ENCODE measurements at places on chromosomes 13 and 19. TPM values are rescaled to one million over a fixed set of nuclear protein-coding genes. Genes with fewer than 3 reads are reported as not detected.

The ZNF625 gene
- 10.6 TPM for total RNA-seq

The EHD2 gene
- 66.0 TPM for total RNA-seq

The TINCR gene
- total RNA-seq: not detected

The BRSK1 gene
- total RNA-seq: 10.8 TPM

The SPRY2 gene
- total RNA-seq: 43.9 TPM

The FOSB gene
- 0.34 TPM for total RNA-seq

The C2CD4C gene
- total RNA-seq: 0.32 TPM

The TMEM145 gene
- total RNA-seq: 1.7 TPM

The GAPDHS gene
- not detected for total RNA-seq

The ZSCAN4 gene
- total RNA-seq: 0.11 TPM

The COQ8B gene
- 54.7 TPM for total RNA-seq

The ZNF430 gene
- 19.6 TPM for total RNA-seq

The ZNF880 gene
- total RNA-seq: 23.7 TPM

The FREM2 gene
- total RNA-seq: not detected

The IGSF23 gene
- not detected for total RNA-seq

The PET100 gene
- total RNA-seq: 13.1 TPM

The NLRP4 gene
- not detected for total RNA-seq

The ZNF763 gene
- total RNA-seq: 0.69 TPM
